ENCODE measurements at places on chromosomes 1 and 21.

- DNase-seq = no peak
Observed at GRCh38 chr1:81237473-81238089, 563.2 kb upstream of the ADGRL2 start.

- DNase-seq = no peak
Observed at GRCh38 chr21:33401630-33401992, 1.6 kb upstream of the IFNGR2 start.

DNA sequence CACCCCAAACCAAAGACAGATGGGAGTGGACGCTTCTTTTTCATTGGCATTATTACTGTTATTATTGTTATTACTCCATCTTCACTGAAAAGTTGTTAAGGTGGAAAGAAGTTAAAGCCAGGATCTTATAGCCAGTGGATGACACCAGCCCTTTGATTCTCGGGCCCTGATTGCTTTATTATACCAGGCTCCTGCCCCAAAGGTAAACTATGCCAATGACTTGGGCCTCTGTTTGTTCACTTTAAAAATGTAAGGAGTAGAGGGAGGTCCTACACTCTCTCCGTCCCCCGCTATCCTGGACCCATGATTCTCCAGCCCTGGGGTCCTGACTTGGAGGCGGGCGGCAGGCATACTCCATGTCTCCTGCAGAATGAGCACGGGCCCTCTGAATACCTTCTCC, 106.8 kb downstream of the TOMM20 start:
- DNase-seq = no peak

- no peak for DNase-seq
Observed at GRCh38 chr1:1206966-1207531, 657 bp upstream of the TNFRSF18 start.

GRCh38 chr1:7380712-7381111, 390.4 kb upstream of the VAMP3 start:
- DNase-seq = no peak

- DNase-seq = no peak
Observed at GRCh38 chr21:45713613-45714012, 70.1 kb downstream of the PCBP3 start.

DNA sequence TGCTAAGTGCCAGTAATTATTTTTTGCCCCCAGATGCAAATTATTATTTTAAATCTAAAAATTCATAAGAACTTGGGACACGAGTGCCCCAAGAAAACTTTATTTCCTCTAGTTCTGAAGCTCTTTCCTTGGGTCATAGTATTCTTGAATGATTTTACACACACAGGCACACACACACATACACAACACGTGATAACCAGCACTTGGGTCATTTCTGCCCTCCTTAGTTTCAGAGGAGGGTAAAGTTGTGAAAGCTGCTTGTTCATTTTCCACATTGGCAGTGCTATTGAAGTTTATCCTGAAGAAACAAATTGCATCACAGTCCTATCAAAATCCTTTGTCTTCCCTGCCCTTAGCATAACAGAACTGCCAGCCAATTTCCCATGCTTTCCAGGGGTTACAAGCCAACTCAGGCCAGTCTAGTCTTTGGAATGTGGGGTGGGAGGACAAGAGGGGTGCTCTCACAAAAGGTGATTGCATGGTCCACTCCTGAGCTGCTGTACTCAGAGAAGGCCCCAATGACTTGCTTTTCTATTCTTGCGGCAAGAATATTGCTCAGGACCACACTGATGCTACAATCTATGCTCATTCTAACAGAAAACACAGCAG, 98.5 kb upstream of the POGK start:
- DNase-seq = no peak

GRCh38 chr1:230543085-230543484, 99.2 kb upstream of the COG2 start:
- no peak for DNase-seq

- DNase-seq = no peak
Observed at GRCh38 chr1:195054217-195054687, 1554.0 kb downstream of the KCNT2 start.

DNA sequence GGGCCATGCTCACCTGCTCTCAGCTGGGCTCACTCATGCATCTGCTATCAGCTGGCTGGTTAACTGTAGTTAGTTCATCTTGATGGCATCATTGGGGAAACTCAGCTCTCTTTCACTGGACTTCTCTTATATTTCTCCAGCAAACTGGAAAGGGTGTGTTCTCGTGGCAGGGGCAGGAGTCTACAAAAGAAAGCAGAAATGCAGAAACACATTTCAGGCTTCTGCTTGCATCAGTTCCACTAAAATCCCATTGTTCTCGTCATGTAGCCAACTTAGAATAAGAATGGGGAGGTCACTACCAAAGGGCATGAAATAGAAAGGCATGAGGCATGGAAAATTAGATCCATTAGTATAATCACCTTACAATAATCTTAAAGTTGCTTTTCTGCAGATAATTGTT, 207.3 kb downstream of the NRIP1 start:
- no peak for DNase-seq

- DNase-seq = no peak
Observed at GRCh38 chr1:185314411-185314810, 2.6 kb downstream of the IVNS1ABP start.

GRCh38 chr21:16608209-16608830, 878.5 kb downstream of the USP25 start:
- no peak for DNase-seq

- DNase-seq = no peak
Observed at GRCh38 chr1:243921111-243921510, 71.1 kb upstream of the AKT3 start.

GRCh38 chr21:28751176-28751575, 241.5 kb downstream of the LTN1 start:
- no peak for DNase-seq

DNA sequence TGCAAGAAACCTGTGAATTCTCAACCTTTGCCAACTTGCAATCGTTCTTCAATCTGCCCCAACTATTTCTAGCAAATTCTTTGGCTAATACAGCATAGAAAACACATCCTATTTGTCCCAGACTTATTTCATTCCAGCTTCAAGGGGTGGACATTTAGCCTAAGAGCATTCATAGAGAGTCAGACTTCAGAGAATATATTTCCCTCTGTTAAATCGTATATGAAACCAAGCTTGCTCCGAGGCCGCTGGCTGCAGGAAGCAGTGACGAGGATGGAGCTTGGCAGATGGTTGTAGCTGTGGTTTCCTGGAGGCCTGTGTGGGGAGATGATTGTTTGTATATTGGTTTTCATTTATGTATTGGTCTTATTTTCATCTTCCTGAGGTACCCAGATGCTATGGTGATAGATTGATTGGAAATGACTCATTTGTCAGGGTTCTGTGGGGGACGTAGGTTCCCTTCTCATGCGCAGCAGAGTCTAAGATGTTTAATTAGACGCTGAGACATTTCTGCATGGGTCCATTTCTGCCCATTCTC, 26.1 kb downstream of the MAN1C1 start:
- DNase-seq = peak; percentile 34

GRCh38 chr1:155961937-155962336, 16.4 kb downstream of the ARHGEF2 start:
- no peak for DNase-seq

GRCh38 chr1:24946861-24947658, 17.0 kb upstream of the RUNX3 start:
- no peak for DNase-seq

DNA sequence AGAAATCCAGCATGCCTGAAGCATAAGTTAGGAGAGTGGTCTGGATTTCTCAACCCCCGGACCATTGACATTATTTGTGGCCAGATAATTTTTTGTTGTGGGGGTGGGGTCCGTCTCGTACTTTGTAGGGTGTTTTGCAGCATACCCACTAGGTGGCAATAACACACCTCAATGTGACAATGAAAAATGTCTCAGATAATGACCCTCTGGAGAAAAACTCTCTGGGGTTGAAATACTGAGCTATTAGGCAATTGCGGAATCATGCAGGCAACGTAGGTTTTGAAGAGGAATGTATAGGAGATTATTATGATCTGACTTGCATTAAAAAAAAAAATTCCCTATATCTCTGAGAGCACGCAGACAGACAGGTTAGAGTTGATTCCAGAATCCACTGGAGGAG, 25.3 kb upstream of the RRP15 start:
- DNase-seq = no peak

GRCh38 chr1:192756847-192757246, 52.0 kb upstream of the RGS2 start:
- no peak for DNase-seq

- no peak for DNase-seq
Observed at GRCh38 chr1:206082831-206083695, 30.1 kb downstream of the RHEX start.

DNA sequence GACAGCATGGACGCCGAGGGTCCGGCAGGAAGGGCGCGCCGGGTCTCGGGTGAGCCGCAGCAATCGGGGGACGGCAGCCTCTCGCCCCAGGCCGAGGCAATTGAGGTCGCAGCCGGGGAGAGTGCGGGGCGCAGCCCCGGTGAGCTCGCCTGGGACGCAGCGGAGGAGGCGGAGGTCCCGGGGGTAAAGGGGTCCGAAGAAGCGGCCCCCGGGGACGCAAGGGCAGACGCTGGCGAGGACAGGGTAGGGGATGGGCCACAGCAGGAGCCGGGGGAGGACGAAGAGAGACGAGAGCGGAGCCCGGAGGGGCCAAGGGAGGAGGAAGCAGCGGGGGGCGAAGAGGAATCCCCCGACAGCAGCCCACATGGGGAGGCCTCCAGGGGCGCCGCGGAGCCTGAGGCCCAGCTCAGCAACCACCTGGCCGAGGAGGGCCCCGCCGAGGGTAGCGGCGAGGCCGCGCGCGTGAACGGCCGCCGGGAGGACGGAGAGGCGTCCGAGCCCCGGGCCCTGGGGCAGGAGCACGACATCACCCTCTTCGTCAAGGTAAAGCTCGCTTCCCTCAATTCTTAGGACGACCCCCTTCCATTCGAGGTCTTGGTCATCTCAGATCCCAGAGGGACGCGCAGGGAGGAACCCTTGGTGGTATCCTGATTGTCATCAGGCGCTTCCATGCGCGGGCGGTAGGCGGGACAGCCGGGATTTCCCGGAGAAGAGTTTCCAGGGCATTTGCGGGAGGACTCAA, 1.6 kb downstream of the CLIC6 start:
- DNase-seq = no peak

DNA sequence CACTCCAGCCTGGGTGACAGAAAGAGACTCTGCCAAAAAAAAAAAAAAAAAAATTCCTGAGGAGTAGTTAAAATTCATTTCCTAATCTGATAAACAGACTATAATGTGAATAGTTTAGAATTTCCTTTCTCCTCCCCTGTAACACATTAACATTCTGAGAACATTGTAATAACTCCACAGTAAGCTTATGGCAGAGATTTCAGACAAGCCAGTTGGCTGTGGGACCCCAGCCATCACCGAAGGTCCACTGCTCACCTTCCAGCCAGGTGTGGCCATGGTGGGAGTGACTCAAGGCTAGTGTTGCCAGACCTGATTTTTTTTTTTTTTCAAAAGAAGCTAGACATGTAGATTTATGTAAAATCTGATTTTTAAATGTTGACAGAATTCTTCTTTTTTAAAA, 11.8 kb downstream of the KANK4 start:
- no peak for DNase-seq

DNA sequence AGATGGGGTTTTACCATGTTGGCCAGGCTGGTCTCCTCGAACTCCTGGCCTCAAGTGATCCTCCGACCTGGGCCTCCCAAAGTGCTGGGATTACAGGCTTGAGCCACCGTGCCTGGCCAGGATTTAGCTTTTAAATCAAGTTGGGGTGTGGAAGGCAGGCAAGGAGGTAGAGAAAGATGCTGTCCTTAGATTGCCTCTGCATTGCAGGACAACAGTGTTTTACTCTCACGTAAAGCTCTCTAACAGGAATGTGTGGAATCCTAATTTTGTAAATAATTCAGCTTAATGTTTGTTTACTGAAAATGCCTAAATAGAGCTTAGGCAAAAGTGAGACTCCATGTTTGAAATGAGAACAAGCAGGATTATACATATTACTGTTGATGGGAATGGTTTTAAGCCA, 29.5 kb upstream of the TGFB2 start:
- DNase-seq = no peak

DNA sequence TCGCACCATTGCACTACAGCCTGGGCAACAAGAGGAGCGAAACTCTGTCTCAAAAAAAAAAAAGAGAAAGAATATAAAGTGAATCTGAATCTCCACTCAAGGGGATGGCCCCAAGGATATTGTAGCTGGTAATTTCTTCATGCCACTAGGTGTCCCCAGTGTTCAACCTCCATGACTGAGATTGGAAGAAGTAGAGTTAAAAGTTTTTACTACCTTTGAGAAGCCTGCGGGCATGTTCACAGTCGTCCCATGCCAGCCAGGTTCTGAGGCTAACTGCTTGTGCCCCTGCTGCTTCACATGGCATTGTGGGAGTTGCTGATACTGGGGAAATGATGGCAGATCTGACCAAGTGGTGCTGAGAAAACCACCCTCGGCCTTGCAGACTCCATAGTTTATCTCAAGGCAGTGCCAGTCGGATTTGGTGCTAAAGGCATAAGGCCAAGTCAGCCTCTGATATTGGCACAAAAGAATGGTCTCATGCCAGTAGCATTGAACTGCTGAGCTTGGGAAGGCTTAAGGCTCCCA, 10.8 kb upstream of the SHISA4 start:
- DNase-seq = no peak

DNA sequence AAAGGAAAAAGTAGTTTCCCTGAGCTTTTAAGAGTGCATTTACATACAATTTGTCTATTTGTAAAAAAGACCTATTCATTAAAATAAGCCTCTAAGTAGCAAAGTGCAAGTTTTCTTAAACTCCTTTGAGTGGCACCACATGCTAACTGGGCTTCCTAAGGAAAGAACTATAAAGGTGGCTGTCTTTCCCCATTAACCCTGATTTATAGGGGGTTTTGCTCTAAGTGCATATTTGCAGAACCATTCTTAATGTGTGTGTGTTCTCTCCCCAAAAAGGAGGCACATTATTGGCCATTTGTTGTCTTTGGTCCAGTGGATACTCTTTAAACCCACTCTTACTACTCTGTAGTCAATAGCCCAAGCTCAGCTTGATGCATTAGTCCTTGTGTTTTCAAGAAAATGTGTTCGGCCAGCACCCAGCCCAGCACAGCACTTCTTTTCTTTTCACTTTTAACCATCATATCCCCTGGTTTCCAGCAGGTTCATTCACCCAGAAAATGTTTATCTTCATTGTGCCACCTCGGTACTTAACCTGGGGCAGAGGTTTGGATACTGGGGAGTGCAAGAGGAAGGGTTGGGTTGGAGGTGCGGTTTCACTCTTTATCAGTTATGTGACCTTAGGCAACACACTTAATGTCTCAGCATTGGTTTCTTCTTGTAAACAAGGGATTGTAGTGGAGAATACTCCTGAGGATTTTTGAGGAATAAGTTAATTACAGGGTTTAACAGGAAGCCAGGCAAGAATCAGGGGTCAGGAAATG, 161.9 kb upstream of the UBE2U start:
- no peak for DNase-seq

GRCh38 chr21:16644685-16645084, 868.2 kb upstream of the CXADR start:
- DNase-seq = no peak
